ENCODE measurements at places on chromosomes 6 and 20.

GRCh38 chr20:8399947-8400346 lies 267.9 kb downstream of the PLCB1 start:
- DNase-seq, result no peak

DNA sequence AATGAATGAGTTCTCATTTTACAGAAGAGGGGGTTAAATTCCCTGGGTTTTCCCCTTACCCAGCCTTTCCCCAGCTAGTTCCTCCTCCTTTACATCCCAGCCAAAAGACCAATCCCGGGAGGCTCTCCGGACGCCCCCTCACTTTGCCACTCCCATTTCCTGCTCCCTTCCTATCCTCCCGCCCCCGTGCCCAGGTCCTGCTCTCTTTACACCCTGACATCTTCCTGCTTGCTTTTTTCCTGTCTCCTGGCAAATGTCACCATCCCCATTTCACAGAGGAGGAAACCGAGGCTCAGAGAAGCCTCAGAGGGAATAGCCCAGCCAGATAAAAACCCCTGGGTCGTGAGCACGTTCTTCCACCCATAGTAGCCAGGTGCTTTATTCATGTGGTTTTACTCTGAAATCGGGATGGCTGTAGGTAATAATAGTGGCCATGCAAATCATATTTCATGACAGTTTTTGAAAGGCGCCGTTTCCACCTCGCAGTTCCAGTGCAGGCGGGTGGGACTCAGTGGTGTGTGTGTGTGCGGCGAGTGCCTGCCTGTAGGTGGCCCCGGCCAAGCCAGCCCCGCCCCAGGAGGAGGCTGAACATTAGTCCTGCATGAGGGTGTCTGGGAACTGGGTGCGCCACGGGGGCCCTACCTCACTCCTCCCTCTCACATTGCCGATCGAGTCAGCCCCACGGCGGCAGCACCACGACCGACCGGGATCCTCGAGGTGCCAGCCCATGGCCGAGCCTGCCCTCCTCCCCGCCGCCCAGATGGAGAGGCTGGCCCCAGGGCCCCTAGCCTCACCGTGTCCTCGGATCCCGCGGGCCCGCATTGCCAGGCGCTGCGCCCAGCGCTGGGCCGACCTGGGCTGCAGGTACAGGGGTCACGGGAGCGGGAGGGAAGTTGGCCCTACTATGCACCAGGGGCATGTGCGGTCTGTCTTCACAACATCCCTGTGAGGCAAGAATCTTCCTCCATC lies at the start of gene ARHGAP40:
Gene ARHGAP40 (plus strand): TSS at position 594 of the 969 bp plus-strand sequence.
- DNase-seq, result no peak

- DNase-seq, result no peak
Measured at GRCh38 chr6:68225729-68226128, 409.4 kb upstream of the ADGRB3 start.

DNA sequence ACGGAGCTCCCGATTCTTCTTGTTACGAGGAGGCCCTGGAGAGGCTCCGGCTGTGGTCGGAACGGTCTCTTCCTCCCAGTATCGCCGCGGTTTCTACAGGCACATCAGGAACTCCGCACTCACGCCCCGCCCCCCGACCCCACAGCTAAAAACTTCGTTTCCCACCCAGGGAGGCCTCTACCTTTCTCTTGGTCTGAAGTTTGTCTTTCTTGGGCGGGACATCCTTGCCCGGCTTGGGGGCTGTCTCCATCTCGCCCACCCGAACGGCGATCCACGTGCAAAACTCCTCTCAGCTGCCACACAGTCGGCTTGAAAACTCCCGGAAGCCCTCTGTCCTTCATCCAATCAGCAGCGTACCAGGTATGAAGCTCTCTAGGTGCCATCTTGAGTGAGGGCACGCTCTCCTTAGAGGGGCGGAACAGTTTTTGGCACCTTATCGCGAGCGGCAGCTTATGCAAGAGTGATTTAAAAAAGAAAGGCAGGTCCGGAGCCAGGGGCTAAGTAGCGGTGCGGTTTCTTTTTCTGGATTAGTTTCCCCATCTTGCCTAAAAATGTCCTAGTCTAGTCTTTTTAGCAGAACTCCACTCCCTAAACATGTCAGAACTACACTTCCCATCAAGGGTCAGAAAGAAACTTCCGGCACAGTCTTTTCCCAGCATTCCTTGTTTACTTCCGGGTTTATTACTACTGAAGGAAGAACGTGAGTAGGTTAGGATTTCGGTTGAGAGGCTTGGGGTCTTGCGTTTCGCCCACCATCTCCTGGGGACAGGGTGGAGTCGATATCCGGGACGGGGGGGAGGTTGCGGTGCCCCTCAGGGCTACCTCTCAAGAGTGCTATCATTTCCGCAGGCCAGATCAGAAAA lies at the start of the genes PFDN6 and WDR46:
Gene PFDN6 (plus strand): TSS at position 681 of the 863 bp plus-strand sequence. CDS start 256 bp downstream, outside the sequence.
Gene WDR46 (minus strand): TSS at position 319 of the 863 bp plus-strand sequence. CDS start 69 bp downstream, at position 250.
- DNase-seq, result peak; percentile 68

DNA sequence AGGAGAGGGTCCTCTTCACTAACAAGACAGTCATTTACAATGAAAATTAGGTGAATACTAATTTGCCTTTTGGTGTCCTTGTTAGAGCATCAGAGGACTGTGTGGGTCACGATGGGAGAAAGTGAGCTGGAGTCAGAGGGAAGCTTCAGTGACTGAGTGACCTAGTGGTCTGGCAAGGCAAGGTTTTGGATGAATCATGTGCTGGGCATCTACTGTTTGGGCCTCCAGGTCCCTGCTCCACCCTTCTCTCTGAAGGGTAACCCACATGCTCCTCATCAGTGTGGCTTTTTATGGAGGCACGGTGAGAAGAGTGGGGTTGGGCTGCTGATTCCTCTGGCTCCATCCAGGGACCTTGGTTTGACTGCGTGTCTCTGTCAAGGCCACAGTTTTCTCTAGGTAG lies 60.5 kb upstream of the EXOC2 start:
- DNase-seq, result no peak

DNA sequence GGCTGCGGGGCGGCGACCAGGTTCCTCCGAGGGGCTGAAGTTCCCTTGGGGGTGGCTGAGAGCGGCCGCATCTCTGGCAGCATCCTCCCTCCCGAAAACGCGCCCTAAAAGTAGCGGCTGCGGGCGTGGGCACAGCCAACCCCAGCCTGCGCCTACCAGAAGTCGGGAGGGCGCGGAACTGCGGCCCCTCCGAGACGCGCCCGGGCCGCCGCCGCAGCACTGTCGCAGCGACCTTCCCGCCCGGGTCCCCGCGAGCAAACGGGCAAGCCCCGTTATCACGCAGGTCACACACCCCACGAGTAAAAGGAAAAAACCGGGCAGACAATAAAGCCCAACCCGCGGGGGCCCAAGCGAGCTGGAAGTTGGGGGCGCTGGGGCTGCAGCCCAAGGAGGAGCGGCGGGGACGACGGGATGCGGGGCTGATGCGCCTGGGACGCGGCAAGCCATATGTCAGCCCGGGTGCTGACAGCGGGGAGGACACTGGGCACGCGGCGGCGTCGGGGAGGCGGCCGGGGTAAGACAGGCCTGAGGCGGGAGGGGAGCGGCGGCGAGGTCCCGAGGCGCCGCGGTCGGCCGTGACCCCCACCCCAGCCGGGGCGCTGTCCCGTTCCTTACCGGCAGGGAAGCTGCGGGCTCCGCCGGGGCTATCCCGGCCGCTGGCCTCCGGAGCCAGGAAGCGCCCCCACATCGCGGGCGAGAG lies 659 bp downstream of the CEP85L start:
- peak; percentile 16 for DNase-seq

GRCh38 chr6:39951191-39951590 lies 16.9 kb upstream of the MOCS1 start:
- DNase-seq, result no peak

- DNase-seq, result no peak
Measured at GRCh38 chr6:110488606-110489190, 12.3 kb upstream of the SLC22A16 start.
